ENCODE measurements at places on chromosomes 6 and 20.

- no peak for DNase-seq
Observed at GRCh38 chr20:7790189-7790588, 150.1 kb downstream of the HAO1 start.

DNA sequence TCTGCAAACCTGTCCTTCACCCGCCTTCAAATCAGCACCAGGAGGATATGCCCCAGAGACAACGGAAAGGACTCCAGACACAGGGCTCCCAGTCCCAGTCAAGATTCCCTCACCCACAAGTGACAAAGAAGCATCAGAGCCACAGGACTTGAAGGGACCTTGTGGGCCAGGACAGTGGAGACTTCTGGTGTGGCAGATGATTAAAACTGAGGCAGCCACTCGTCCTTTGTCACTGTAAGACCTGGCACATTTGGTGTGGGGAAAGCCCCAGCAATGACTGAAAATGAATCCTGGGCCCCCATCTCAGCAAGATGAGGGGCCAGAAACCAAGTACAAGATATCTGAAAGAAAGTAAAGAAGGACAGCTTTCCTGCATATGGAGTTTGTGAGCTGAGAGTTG lies 15.6 kb upstream of the GMPR start:
- DNase-seq, result no peak

DNA sequence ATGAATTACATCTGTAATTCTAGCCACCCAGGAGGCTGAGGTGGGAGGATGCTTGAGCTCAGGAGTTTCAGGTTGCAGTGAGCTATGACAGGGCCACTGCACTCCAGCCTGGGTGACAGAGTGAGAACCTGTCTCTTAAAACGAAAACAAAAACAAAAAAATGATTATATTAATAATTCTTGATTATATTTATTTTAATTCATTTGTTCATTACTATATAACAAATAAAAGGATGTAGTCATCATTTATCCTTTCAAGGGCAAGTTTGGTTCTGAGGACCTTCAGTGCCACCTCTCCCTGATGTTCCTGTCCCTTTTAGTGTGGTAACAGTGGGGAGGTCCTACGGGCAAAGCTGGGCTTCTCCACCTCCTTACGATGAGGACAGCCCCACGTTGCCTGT lies 167.1 kb upstream of the SCGN start:
- DNase-seq, result no peak

DNA sequence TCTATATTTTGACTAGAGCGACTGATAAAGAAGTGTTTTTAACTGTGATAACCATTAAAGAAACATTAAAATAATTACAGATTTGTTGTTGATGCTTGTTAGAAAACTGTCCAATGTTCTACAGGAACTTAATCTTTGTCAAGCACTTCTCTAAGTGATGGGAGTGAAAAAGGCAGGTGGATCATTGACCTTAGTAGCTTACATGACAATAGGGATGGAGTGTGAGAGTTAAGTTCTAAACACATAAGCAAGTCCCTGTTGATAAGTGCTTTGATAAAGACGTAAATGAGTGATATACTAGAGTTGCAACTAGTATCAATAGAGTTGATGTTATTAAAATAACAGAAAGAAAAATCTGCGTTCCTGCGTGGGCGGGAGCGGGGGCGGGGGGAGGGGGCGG lies 931.5 kb upstream of the EPHA7 start:
- no peak for DNase-seq

DNA sequence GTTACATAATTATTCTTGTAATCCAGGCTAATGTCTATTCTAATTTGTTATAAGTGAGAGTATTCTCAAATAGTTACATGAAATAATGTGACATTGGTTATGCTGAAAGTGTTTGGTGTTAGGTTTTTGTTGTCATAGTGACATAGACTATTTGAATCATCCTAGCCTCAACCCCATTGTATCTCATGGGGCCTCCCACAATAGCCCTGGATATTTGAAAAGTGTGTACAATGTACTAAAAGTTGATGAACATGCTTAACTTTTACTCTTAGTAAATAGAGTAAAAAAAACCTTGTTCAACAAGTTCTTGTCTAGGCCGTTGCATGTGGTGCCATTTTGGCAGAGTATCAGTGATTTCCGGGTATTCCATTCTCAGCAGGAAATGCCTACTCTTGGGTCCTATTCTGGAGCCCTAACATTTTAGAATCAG lies 83.0 kb downstream of the RTN4IP1 start:
- DNase-seq, result no peak

- no peak for DNase-seq
Observed at GRCh38 chr20:23362392-23363256, 642 bp downstream of the GZF1 start.

DNA sequence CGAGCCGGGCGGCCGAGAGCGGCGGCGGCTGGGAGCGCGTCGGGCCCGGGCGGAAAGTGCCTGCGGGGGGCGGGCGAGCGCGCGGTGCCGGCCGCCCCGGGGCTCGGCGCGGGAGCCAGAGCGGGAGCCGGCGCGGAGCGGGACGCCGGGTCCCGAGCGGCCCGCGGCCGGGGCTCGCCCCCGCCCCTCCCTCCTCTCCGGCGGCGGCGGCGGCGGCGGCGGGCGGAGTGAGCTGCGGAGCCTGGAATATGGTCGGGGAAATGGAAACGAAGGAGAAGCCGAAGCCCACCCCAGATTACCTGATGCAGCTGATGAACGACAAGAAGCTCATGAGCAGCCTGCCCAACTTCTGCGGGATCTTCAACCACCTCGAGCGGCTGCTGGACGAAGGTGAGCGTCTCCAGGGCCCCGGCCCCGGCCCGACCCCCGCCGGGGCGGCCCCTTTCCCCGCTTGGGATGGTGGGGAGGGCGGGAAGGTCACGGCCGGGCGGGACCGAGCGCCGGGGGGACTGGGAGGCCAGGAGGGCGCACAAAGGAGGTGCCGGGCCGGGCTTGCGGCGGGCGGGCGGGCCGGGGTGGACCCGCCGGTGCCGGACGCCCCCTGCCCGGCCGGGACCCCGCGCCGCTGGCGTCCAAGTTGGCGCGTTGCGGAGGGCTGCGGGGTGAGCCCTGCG lies 565 bp downstream of the QKI start:
- DNase-seq, result no peak

DNA sequence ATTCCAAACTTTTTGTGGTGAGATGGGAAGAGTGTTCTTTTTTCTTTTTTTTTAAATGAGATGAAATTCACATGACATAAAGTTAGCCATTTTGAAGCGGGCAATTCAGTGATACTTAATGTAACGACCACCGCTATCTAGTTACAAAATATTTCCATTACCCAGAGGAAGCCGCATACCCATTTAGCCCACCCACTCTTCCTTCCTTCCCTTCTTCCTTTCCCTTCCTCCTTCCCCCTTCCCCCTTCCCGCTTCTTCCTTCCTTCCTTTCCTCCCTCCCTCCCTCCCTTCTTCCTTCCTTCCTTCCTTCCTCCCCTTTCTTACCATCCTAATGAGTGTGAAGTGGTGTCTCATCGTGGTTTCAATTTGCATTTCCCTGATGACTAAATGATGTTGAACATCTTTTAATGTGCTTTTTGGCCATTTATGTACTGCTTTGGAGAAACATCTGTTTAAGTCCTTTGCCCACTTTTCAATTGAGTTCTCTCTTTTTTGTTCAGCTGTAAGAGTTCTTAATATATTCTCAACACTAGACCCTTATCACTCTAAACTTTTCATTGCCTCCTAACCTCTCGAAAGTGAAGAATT lies 371.1 kb downstream of the FARS2 start:
- DNase-seq, result no peak

DNA sequence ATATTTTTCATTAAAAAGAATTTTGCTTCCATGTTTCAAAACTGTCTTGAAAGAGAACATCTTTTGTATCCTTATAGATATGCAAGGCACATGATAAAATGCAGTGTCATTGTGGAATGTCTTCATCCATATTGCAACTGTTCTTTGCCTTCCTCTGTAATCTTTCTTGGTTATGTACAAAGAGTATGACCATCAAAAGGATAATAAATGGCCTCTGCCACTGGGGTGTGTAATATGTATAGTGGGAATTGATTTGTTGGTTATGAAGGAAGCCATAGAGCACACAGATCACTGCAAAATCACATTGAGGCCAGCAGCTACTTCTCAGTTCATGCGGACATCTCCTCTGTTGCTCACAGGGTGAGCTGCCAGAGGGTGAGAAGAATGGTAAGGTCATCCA lies 703.5 kb downstream of the TFAP2A start:
- no peak for DNase-seq

DNA sequence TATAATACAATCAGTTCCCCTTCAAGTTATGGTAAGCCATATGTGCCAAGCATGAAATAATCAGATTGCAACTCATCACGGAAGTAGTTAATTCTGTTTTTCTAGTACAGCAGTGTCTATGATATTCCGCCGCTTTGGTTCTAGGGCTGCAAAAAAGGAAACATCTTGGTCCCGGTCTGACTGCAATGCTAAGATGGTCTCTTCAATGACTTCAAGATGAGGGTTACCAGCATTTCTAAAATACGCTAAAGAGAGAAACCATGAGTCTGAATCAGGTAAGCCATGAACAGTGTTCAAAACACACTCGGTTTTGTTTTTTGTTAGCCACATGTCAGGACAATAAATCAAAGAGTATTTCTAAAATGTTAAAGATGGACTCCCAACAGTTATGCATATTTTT lies 3.2 kb upstream of the ANKRD60 start:
- DNase-seq, result no peak

DNA sequence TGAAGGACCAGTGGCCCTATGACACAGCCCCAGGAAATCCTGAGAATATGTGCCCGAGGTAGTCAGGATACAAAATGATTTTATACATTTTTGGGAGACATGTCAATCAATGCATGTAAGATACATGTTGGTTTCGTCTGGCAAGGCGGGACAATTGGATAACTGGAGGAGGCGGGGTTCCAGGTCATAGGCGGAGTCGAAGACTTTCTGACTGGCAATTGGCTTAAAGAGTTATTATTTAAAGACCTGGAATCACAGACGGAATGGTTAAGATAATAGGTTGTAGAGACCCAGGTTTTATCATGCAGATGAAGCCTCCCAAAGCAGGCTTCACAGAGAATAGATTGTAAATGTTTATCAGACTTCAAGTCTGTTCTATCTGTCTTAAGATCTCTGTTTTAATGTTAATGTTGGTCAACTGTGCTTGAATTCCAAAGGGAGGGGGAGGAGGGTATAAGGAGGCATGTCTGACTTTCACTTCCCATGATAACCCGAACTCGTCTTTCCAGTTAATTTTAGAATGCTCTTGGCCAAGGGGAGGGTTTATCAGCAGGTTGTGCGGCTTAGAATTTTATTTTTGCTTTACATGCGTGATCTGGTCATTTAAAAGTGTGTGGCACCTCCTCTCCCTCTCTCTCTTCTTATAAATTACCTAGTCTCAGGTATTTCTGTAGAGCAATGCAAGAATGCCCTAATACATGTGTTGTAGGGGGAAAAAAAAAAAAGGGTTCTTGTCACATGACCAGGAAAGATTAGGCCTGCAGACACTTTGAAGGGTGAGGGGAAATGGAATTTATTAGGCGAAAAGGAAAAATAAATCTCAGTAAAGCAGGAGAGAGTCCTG lies 230.7 kb downstream of the NFATC2 start:
- DNase-seq, result no peak

- DNase-seq, result no peak
Observed at GRCh38 chr6:14212020-14212419, 94.4 kb downstream of the CD83 start.

DNA sequence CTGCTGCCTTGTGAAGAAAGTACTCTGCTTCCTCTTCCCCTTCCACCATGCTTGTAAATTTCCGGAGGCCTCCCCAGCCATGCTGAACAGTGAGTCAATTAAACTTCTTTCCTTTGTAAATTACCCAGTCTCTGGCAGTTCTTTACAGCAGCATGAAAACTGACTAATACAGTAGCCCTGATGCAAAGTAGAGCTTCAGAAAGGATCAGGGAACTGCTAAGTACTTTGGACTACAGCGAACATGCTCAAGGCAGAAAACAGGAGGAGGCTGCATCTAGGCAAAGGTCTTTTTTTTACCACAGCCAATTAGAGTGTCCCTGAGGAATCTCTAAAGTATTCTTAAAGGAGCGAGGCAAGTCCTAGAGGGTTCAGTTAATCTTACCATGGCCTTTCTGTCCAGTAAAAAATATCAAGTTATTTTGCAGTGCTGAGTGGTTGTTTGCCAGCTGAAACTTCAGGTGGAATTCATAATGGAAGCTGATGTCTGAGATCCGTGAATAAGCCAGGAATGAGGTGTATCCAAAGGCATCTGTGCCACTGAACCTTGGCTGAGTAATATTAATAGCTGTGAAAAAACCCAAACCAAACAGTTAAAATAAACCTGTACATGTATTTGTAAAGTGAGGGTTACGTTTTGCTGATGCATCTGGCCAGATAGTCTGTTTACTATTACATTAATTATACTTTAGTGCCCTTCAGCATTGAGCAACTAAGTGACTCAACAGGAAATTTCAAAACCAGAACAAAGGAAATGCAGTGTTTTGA lies 170.4 kb downstream of the PHF3 start:
- DNase-seq, result no peak

DNA sequence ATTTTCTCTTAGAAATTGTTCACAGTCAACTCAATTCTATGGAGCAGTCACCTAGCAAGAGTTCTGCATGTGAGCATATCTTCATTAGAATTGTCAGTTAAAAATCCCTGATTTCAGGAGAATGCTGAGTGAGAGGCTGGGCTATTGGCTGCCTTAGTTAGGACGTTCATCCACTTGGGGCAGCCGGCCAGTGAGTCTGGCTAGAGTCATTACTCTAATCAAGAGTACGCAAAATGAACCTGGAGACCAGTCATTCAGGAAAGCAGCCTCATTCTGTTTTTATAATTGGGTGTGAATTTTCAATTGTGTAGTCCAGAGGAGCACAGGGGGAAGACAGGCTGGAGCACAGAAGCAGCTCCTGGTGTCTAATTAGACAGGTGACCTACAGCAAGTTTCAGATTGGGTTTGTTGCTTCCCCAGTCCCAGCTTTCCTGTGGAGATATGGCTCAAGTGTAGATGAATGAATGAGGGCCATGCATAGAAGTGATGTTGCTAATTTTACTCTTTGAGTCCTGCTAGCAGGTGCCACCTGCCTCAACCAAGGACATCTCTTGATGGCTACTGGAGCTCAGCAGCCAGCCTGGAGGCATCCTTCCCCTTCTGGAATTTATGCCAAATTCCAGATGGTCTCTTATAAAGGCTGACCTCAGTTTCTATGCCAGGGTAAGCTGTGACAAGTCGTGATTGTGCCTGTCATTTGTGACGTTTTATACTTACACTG lies 265.7 kb downstream of the NKAIN2 start:
- DNase-seq, result no peak

DNA sequence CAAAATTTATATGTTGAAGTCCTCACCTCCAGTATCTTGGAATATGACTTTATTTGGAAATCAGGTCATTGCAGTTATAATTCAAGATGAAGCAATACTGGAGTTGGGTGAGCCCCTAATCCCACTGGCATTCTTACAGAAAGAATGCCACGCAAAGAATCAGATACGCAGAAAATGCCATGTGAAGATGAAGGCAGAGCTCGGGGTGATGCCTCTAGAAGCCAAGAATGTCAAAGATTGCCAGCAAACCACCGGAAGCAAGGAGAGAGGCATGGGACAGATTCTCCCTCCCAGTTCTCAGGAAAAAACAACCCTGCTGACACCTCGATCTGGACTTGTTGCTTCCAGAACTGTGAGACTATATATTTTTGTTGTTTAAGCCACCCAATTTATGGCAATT lies 273.4 kb upstream of the CITED2 start:
- no peak for DNase-seq

- no peak for DNase-seq
Observed at GRCh38 chr20:24966317-24967012, 17.4 kb downstream of the CST7 start.

Data from GM18507 (cell line).